ENCODE measurements at places on chromosomes 1 and 21. TPM values are rescaled to one million over a fixed set of nuclear protein-coding genes. Genes with fewer than 3 reads are reported as not detected.

The C1QTNF12 gene
- total RNA-seq: not detected

The PRDM16 gene
- 0.35 TPM for total RNA-seq

The CDC42 gene
- 947 TPM for total RNA-seq

The IL12RB2 gene
- total RNA-seq: not detected

The FNDC10 gene
- total RNA-seq: 0.14 TPM

The MYOC gene
- total RNA-seq: not detected

The GNPAT gene
- total RNA-seq: 48.9 TPM

The MYOG gene
- total RNA-seq: not detected

The CHI3L1 gene
- total RNA-seq: not detected

The ATAD3C gene
- 0.20 TPM for total RNA-seq

The SORT1 gene
- total RNA-seq: 14.5 TPM

The HAO2 gene
- not detected for total RNA-seq

The IER5 gene
- 21.1 TPM for total RNA-seq

The CCDC24 gene
- 2.1 TPM for total RNA-seq

The C8A gene
- total RNA-seq: not detected

The CA6 gene
- total RNA-seq: not detected

The STUM gene
- total RNA-seq: not detected

The RPTN gene
- total RNA-seq: not detected

The CFHR1 gene
- total RNA-seq: 0.07 TPM

The DNASE2B gene
- total RNA-seq: not detected

The TINAGL1 gene
- total RNA-seq: 383 TPM

The S100A3 gene
- 0.66 TPM for total RNA-seq

The CACNA1S gene
- total RNA-seq: not detected

The ESRRG gene
- not detected for total RNA-seq

The L1TD1 gene
- total RNA-seq: not detected

The FCRL1 gene
- total RNA-seq: not detected

The SYT6 gene
- not detected for total RNA-seq

The PGBD5 gene
- 0.07 TPM for total RNA-seq

The EDEM3 gene
- 90.3 TPM for total RNA-seq

The PPFIA4 gene
- total RNA-seq: 0.11 TPM

The S100A2 gene
- total RNA-seq: 1.6 TPM

The SOAT1 gene
- 15.2 TPM for total RNA-seq

The AQP10 gene
- 0.13 TPM for total RNA-seq

The GPR153 gene
- total RNA-seq: 2.5 TPM

The SH2D5 gene
- total RNA-seq: 1.4 TPM

The TTC39A gene
- total RNA-seq: 1.2 TPM

The ETNK2 gene
- total RNA-seq: 13.5 TPM

The PEAR1 gene
- 15.8 TPM for total RNA-seq

The OR10J4 gene
- not detected for total RNA-seq

The AGT gene
- total RNA-seq: 0.04 TPM

The ADAR gene
- 81.5 TPM for total RNA-seq

Measured in pulmonary artery endothelial cell (primary cell).